GM12892 (cell line): ENCODE measurements at places on chromosomes 1 and 21.

- DNase-seq, result no peak
Measured at GRCh38 chr1:35959304-35959703, 28.4 kb downstream of the AGO3 start.

DNA sequence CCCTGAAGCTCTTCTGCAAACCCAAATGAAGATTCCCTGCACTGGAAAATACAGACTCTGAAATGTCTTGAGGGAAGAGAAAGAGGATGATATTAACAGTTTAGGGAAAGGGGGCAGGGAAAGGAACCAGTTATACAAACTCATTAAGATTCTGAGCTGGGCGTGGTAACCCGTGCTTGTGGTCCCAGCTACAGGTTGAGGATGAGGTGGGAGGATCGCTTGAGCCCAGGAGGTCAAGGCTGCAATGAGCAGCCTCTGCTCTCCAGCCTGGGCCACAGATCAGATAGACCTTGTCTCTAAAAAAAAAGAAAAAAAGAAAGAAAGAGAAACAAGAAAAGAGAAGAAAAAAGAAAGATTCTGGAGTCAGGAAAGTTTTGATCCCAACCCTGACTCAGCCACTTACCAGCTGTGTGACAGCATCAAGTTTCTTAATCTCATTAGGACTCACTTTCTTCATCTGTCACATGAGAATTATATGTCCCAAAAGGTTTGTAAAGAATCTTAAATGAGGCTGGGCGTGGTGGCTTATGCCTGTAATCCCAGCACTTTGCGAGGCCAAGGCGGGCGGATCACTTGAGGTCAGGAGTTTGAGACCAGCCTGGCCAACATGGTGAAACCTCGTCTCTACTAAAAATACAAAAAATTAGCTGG lies 53.9 kb downstream of the OPTC start:
- no peak for DNase-seq

DNA sequence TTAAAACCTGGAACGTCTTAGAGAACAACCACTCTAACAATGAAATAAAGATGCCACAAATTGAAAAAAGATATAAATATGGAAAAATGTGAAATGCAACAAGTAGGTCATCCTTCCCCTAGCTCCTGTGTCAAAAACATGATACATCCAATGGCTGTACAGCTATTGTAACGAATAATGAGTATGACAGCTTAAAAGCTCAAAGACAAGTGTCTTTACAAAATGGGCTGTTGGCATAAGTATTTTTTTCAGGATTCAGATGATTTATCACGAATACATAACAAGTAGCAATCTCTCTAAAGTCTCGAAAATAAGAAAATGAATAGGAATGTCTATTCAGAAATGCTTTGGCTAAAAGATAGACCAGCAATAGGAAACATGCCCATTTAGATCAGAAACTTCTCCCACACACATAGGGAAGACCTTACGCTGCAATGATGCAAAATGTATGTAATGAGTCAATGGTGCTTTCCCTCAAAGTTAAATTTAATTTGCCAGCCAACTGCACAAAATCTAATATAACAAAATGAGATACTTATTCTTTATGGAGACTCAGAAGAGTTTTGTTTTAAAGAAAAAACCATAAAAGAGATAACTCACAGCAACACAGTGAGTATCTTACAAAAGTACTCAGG lies 8.3 kb downstream of the TGFBR3 start:
- no peak for DNase-seq

DNA sequence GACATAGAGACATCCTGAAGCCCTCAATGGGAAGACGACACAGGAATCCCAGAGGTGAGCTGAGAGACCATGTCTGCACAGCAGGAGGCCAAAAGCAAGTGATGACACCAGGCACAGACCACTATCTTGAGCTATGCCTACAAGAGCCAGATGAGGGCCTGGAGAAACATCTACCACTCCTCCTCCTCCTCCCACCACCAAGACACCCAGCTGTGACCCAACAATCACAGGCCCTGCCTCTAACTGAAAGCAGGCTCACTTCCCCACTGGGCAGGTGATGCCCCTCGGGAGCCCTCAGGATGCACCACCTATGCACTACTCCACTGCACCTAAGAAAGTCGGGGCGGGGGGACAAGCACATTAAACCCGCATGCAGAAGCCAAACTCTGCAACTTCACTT lies 16.5 kb downstream of the TADA1 start:
- DNase-seq, result no peak

DNA sequence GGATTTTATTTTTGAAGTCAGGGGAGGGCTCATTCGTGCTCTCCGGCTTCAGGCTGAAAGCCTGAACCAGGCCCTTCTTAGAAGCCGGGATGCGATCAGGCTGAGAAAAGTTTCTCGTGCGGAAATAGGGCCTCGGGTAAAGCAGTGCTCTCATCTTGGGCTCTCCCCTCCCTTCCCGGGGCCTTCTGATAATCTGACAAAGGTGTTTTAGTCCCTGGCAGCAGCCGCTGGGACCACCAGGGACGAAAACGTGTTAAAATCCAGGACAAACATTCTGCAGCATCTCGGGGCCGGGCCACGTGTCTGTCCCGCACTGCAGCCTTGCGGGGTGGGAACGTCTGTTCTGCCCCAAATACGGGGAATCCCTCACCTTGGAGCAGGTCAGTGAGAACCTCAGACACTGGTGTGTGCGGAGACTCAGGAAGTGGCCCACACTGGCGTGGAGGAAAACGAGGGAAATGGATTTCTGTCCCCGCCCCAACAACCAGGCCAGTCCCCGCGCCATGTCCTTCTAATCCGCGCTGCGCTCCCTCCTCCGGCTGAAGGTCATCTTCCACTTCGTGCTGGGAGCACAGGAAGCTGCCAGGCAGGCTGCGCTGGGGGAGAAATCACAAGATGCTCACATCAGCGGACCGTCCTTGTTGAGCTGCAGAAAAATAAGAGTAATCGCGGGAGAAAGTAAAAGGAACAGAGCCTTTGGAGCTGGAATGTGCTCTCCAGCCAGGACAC lies 16.6 kb upstream of the AJAP1 start:
- DNase-seq, result no peak

GRCh38 chr1:64212031-64212430 lies 8.6 kb downstream of the UBE2U start:
- DNase-seq, result no peak

GRCh38 chr1:150161747-150162581 lies 12.2 kb downstream of the PLEKHO1 start:
- DNase-seq, result no peak

- no peak for DNase-seq
Measured at GRCh38 chr1:234235434-234235881, 137.8 kb upstream of the COA6 start.

DNA sequence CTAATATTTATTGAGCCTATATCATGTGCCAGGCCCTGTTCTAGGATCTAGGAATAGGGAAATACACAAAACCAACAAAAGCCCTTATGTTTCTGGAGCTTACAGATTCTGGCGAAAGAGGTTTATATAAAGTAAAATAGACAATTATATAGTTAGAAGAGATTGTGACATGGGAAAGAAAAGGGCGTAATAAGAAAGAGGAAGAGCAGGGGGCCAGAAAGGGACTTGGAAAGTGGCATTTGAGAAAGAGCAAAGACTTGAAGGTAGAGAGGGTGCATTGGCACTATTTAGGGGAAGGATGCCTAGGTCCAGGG lies 322.5 kb upstream of the FAM78B start:
- no peak for DNase-seq

DNA sequence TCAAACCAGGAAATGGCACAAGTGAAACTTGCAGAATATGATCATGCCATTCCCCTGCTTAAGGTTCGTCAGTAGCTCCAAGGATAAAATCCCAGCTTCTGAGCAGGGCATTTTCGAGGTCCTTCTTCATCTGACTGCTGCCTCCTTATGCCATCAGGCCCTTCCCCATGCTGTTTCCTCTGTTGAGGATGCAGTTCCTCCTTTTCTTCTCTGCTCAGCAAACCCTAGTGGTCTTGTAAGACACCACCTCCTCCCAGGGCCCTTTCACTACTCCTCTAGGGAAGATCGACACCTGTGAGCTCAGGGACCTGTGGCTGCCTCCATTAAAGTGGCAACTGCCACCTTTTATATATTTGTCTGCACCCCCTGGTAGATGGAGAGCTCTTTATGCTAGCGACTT lies 62.1 kb upstream of the JUN start:
- no peak for DNase-seq

DNA sequence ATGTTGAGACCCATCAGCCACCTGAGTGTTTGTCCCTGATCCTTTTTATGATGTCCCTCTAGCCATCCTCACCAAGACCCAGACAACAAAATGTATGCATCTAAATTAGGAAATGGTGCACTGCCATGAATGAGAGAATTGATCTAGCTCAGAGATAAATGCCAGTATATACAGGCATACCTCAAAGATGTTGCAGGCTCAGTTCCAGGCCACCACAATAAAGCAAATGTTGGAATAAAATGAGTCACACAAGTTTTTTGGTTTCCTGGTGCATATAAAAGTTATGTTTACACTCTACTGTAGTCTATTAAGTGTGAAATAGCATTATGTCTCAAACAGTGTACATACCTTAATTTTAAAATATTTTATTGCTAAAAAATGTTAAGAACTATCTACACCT lies 63.9 kb downstream of the CHIA start:
- no peak for DNase-seq

GRCh38 chr21:42964546-42965210 lies 9.7 kb upstream of the PKNOX1 start:
- DNase-seq, result no peak

DNA sequence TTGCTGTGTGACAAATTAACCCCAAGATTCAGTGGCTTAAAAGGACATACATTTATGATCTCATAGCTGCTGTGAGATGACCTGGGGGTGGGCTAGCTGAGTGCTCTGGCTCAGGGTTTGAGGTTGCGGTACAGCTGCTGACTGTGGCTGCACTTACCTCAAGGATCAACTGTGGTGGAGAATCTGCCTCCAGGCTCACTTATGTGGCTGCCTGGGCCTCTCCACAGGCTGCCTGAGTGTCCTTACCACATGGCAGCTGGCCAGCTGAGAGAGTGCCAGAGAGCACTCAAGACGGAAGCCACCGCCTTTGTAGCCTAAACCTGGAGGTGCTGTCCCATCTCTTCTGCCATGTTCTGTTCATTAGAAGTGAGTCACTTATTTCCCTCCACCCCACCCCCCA lies 5.7 kb downstream of the LRRC71 start:
- no peak for DNase-seq

DNA sequence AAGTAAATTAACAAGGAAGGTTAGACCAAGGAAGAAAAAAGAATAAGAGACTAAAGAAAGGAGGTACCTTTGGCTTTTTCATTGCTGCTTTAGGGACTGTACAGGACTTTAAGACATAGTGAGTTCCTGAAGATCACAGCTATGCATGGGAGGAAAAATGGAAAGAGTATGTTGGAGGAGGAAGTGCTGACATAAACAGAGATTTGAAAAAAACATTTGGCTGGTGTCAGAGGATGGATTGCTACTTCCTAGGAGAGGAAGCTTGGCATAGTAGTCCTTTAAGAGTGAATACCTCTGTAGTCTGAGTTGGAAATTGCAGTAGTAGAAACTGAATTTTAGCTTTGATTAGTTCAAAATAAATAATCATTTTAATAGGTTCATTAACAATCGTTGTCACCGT lies 398.4 kb downstream of the RYR2 start:
- DNase-seq, result no peak

- DNase-seq, result peak; percentile 25
Measured at GRCh38 chr1:38173157-38173831, 126.7 kb upstream of the POU3F1 start.

GRCh38 chr1:241485554-241485992 lies 34.0 kb downstream of the FH start:
- peak; percentile 5 for DNase-seq

- DNase-seq, result no peak
Measured at GRCh38 chr1:28161751-28162150, 14.7 kb downstream of the PTAFR start.
